Activated T-helper 1 cell treated with anti-CD3 and anti-CD28 coated beads, Interleukin-2, amount 50 U/mL, for 16 hours (primary cell): ENCODE measurements at places on chromosomes 16 and 17.

DNA sequence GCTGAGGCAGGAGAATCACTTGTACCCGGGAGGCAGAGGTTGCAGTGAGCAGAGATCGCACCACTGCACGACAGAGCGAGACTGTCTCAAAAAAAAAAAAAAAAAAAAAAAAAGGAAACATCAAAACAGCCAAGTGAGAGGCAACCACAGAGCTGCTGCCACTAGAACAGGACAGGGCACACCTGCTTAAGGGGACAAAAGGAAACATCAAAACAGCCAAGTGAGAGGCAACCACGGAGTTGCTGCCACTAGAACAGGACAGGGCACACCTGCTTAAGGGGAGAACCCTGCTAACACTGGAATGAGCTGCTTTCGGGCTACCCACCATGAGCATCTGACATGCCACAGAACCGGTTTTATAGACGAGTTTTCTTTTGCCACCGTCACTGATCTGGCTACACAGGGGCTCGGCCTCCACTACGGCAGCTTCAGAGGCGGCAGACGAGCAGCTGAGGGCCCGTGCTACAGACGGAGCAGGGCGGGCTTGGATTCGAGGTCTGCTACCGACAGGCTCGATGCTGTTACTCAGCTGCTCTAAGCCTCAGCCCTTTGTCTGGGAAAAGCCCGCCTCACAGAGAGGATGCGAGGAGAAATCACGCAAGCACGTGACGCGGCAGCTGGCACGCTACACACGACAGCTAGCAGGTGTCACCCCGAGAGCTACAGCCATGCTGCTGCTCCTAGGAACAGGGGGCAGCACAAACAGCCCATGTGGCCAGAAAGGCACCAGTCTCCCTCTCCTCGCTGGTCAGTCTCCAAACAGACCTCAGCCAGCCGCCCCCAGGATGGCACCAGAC is 2.0 kb downstream of the P4HB start:
- no peak for DNase-seq

DNA sequence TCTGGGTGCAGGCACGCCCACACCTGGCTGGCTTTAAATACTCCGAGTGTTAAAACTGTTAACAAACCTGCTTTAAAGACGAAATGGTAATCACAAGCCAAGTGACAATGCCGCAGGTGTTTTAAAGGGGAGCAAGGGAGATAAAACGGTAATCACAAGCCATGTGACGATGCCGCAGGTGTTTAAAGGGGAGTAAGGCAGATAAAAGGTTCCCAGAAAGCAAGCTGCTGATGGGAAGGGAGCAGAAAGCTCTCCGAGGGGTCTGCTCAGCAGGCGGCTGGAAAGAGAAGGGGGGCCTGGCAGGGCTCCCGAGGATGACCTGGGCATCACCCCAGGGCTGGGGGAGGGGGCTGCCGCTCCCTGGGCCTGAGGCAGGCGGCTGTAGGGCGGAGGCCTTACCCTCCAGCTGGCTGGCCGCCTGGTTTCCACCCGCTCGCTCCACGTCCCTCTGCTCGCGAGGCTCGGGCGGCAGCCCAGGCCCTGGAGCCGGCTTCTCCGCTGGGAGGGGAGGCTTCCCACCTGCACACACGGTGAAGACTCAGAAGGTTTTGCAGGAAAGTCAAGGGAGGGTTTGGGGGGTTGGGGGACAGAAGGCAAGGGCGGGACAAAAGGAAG is 12.1 kb downstream of the NDUFAF8 start:
- DNase-seq: no peak

- DNase-seq: no peak
Observed at GRCh38 chr17:27049104-27049784, 244.7 kb upstream of the WSB1 start.

DNA sequence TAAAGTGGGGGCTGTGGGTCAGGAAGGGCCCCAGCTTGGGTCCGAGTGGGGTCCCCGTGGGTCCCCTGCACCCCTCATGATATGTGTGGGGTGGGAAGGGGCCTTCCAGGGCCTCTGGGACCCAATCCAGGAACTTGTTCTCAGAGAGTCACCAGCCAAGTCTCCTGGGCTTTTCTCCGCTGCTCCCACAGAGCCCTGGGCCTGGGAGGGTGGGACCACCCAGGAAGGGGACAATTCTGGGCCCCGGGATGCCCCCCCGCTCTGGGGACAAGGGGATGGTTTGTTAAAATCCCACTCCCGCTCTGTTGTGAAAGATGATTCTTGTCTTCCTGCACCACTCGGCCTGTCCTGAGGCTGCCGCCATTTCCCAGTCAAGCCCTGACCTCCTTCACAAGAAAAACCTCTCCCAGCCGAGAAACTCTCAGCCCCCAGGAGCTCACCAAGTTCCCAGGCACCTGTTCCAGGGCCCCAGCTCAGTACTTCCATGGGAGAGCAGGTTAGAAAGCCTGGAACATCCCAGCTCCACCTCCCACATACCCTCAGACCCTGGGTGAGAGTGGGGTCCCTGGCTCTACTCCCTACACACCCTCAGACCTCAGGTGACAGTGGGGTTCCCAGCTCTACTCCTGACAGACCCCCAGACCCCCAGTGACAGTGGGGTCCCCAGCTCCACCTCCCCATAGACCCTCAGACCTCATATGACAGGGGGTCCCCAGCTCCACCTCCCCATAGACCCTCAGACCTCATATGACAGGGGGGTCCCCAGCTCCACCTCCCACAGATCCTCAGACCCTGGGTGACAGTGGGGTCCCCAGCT is 75.1 kb downstream of the METRNL start:
- no peak for DNase-seq

DNA sequence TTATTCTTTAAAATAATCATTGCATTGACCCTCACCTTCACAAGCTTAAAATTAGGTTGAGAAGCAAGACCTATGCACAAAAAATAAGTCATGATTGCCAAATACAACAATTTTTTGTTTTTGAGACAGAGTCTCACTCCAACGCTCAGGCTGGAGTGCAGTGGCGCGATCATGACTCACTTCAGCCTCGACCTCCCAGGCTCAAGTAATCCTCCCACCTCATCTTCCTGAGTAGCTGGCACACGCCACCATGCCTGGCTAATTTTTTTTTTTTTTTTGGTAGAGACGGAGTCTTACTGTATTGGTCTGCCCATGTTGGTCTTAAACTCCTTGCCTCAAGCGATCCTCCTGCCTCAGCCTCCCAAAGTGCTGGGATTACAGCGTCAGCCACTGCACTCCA is 24.2 kb downstream of the ZNF652 start:
- DNase-seq: no peak

DNA sequence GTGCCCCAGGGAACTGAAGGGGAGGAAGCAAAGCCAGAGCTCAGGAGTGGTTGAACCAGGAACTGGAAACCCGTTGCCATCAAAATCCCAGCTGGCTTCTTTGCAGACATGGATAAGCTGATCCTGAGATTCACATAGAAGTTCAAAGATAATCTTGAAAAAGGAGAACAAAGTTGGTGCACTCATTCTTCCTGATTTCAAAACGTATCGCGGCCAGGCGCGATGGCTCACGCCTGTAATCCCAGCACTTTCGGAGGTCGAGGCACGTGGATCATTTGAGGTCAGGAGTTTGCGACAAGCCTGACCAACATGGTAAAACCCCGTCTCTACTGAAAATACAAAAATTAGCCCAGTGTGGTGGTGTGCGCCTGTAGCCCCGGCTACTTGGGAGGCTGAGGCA is 7.1 kb downstream of the RAP1GAP2 start:
- no peak for DNase-seq

DNA sequence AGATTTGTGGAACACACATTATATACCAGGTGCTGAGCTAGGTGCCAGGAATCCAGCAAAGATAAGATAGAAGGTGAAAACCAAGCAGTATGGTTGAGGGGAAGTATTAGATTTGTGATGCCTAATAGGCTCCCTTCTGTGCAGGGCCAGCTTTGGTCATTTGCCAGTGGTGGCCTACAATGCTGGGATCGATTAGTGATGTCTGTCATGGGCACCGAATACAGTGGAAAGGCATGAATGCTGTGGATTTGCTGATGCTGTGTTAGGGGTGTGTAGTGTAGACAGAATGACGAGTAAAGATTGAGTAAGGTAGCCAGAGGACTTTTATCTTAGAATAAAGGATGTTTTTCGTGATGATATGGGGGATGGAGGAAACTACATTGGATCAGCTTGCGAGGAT is 48.9 kb downstream of the SNX29 start:
- no peak for DNase-seq

DNA sequence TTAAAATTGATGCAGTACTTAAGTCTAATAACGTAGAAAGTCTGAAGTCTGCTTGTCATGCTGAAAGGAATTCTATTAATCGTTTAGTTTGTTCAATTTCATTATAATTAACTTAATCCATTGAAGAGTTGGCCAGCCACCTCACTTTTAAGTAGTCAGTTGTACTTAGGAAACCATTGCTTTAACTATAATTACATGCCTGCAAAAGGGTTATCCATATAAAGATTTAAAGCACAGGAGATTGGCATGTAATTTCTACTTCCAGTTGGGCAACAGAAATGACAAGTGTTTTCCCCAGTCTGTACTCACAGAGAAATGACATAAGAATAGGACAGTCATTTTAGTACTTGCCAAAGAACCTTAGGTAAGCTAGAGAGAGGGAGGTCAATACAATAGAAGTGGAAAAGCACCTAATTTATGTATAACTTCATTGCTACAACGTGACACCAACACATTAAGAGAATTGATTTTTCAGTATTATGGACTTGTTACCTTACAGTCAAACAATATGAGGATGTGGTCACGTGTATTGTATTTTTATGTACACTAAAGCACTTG is 3.7 kb upstream of the USP32 start:
- DNase-seq: no peak

DNA sequence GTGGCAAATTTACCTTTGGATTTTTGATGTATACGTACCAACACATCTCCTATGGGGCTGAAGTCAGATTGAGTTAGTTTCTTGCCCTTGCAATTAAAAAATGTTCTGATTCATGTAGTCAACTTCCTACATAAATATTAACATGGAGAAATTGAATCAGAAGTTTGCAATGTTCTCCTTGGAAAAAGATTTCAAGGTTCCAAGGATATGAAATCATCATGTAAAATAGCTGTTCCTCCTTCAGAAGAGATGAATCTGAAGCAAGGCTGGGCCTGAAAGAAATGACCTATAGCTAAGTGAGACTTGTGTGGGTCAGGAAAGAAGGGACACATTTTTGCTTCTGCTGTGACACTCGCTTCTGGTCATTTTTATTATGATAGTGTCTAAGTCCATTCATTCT is 131.7 kb downstream of the RGS9 start:
- no peak for DNase-seq

GRCh38 chr16:85169333-85170065 is 57.2 kb upstream of the CIBAR2 start:
- no peak for DNase-seq

GRCh38 chr17:9254841-9255240 is 233.5 kb downstream of the NTN1 start:
- no peak for DNase-seq
